Muscle of leg (tissue), 16 donors: ENCODE measurements at places on chromosomes 12 and 14. TPM values are rescaled to one million over a fixed set of nuclear protein-coding genes. Genes with fewer than 3 reads are reported as not detected.
A peak's percentile ranks its signal among the peaks of the same experiment; 100 is the strongest.

The NINJ2 gene
- polyA plus RNA-seq, result 6.2 TPM

The FGD4 gene
- polyA plus RNA-seq, result 14.3 TPM

The TMEM132C gene
- 2.0 TPM for polyA plus RNA-seq

The SPX gene
- 26.4 TPM for polyA plus RNA-seq

The SMCO2 gene
- polyA plus RNA-seq, result 0.16 TPM

The METAP2 gene
- polyA plus RNA-seq, result 138 TPM

The LETMD1 gene
- polyA plus RNA-seq, result 54.2 TPM

The CIROP gene
- polyA plus RNA-seq, result not detected

The MUCL1 gene
- polyA plus RNA-seq, result not detected

The LRRC10 gene
- polyA plus RNA-seq, result not detected

The PTPN6 gene
- 8.1 TPM for polyA plus RNA-seq

The PMCH gene
- 0.48 TPM for polyA plus RNA-seq

The CEBPE gene
- polyA plus RNA-seq, result 0.16 TPM

The KRT79 gene
- polyA plus RNA-seq, result not detected

The DPF3 gene
- 3.9 TPM for polyA plus RNA-seq

The POTEG gene
- polyA plus RNA-seq, result not detected

The TMEM229B gene
- polyA plus RNA-seq, result 0.62 TPM

GRCh38 chr14:96014176-96014575 is 25.0 kb upstream of the C14orf132 start:
- no peak for DNase-seq

DNA sequence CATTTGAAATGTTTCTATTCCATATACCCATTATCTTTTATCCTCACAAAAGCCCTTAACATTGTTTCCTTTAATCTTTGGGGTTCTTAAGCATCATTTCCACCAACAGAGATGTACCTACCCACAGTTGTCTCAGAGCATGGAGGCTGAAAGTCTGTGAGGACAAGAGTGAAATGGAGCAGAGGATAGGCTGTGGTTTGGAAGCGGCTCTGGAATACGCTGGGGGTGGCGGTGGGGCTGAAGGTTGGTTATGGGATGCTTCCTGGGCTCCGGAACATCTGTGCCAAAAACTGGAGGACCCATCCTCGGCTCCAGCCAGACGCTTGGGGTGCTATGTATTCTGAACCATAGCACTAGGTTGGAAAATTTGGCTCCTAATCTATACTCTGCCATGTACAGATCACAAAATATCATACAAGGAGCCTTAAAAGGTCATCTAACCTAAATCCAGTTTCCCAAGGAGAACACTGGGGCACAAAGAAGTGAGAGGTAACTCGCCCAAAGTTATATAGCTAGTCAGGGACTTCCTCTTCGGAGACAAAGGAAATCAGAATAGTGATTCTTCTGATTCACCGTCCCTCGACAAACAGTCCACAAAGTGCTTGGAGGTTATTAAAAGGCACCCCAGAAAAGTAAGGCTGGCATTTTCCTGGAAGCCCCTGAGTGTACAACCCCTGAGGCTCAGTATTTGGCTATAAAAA is 2.5 kb downstream of the PPP1R3E start:
- no peak for DNase-seq

GRCh38 chr12:34394211-34395055 is 372.1 kb downstream of the ALG10 start:
- DNase-seq, result no peak

- peak; percentile 31 for DNase-seq
Measured at GRCh38 chr12:65308601-65309071, 30.2 kb downstream of the MSRB3 start.

- peak; percentile 78 for DNase-seq
Measured at GRCh38 chr12:3275171-3276041, 198.2 kb downstream of the TSPAN9 start.

GRCh38 chr14:47744155-47744554 is 68.8 kb upstream of the MDGA2 start:
- DNase-seq, result no peak

DNA sequence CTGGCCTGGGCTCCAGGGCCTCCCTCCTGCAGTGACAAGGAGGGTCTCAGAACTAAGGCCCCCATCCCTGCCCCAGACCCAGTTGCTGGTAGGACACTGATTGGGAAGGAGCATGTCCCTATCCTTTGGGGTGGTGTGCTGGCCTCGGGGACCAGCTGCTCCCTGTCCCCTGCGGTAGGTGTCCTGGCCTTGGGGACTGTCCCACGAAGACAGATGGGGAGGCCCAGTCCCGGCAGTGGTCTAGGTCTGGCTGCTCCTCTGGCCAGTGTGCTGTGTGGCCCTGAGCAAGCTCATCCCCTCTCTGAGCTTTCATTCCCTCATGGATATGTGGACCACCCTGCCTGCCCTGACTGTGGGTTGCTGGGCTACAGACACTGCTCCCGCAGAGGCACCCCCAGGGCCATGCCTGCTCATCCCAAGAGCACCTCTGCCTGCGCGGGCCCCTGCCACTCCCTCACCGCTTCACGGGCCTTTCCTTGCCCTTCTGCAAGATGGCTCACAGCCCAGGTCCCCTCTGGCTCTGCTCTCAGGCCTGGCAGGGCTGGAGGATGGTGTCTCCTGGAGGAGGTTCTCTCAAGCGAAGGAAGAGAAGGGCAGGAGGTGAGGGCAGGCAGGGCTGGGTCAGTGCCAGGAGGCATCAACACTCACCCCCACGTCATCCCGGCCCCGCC is 12.5 kb downstream of the AHNAK2 start:
- peak; percentile 10 for DNase-seq

- DNase-seq, result no peak
Measured at GRCh38 chr12:32876004-32876403, 20.6 kb downstream of the PKP2 start.

DNA sequence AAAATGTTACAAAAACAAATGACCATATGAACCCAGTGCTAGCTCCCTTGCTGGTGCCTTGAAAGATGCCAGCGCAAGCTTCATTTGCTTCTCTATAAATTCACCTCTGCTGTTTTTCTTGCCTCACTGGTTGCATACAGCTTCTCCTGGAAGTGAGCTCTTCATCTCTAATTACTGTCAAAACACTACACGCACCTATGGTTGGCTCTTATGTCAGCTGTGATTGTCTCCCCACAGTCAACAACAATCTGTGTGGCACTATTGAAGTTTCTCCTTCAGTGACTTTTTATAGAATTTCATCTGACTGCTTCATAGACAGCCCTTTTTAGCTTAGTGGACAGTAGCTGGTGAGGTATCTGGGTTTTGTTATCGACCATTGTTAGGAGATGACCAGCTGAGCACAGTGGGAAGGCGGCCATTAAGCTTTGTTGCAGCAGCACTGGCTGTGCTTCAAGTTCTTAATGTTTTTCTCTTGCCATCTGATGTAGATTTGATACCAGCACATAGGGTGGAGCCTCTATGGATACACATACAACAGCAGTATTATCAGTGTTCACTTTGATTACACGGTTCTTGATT is 131.8 kb downstream of the KITLG start:
- DNase-seq, result no peak

DNA sequence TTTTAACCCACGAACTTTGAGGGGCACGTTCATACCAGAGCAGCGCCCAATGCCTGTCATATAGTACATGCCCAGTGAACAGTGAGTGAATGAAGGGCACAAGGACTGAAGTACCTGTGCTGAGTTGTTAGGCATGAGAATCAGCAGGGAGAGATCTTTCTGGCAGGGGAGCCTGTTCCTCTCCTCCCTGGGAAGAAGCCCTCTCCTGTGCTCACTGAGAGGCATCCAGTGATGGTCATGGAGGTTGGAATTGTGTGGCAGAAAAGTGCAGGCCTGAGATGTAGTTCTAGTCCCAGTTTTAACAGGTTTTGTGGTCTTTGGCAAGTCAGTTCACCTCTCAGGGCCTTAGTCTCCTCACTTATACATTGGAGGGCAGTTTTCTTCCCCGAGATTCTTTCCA is 20.6 kb downstream of the TEAD4 start:
- DNase-seq, result no peak

DNA sequence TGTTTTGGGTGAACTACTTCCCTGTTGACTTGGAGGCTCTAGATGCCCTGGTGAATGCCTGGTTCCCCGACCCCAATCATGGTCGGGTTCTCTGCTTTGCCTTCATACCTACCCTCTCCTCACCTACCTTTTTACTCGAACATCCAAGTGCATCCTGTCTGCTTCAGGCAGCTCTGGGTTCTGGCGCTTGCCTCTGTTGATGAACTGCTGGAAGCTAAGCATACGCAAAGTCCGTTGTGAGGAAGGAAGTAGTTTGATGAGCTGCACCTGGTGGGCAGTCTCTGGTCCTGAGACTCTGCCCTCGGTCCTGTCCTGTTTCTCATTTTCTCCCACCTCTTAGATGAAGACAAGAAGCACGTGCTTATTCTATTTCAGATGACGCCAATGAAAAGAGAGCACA is 13.6 kb downstream of the KCNH3 start:
- no peak for DNase-seq

GRCh38 chr12:59040656-59041055 is 120.4 kb upstream of the LRIG3 start:
- DNase-seq, result peak; percentile 65

DNA sequence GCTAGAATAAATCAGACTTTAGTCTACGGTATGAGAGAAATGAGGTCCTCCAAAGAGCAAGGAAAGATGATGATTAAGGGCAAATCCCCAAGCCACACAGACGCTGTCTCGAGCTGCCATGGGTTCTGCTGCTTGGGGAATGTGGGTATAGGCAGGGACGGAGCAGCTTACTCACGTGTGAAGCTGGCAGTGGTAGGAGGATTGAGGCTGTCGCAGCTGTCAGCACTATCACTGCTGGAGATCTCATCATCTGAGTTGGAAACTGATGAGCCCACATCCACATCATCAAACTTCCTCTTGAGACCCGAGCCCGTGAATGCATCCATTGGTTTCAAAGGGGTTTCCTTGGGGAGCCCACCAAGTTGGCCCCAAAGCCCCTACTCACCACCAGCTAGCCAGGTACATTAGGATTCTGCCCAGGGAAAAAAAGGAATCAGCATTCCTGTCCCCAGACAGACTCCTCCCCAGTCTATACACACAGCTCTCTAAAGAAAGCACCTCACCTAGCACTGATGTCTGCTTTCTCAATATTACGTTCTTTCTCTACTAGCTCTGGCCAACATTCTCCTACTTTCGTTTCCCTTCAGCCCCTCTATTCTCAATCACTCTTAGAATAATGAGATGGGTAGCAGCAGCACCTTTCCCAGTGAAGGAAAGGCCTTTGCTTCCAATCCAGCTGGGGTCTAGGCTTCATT is 7.0 kb downstream of the CSRNP2 start:
- no peak for DNase-seq

DNA sequence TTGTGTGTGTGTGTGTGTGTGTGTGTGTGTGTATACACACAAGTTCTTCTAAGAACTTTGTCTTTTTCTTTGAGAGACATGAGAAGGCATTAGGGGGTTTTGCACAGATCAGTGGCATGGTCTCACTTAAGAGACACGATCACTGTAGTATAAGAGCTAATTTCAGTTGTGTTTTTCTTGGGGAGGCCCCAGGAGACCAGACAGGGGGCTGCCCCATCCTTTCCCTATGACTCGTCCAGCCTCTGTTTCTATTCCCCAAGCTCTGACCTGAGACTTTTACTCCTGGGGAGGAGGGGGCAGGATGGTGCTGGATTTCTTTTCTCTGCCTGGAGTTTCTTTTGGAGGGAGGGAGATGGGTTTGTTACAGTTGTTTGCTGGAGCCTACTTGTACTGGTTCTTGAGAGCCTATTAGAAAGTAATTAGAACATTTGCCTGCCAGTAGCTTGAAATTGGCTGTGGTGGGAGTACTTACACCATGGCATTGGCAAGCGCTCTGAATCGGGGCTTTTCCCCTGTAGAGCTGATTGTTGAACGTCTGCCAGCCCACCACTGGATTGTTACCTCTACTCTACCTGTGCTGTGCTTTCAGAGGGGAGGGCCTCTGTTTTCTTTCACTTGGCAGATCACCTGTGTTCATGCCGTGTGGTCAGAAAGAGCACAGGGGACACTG is 109.5 kb downstream of the TSPAN9 start:
- DNase-seq, result no peak

- DNase-seq, result no peak
Measured at GRCh38 chr14:75540479-75540851, 18.2 kb downstream of the BATF start.

- no peak for DNase-seq
Measured at GRCh38 chr12:120358412-120359100, 10.4 kb downstream of the MSI1 start.

DNA sequence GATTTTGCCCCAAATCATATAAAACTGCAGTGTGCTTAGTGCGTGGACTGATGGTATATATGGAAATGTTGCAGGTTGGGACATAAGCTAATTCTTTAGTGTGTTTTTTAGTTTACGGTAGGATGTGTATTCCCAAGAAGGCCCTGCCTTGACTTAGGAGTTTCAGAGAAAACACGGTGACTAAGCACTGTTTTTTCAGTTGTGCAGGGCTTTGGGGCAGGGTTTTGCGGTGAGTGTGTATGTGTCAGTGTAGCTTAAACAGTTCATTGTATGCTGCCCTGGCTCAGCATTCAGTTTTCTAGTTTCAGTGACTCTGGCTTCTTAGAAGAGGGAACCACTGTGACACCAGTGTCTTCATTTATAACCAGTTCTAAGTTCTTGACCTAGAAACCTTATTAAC is 101.2 kb downstream of the AKAP6 start:
- DNase-seq, result no peak

- DNase-seq, result no peak
Measured at GRCh38 chr12:9077152-9078031, 38.3 kb downstream of the A2M start.

- DNase-seq, result peak; percentile 83
Measured at GRCh38 chr14:67674139-67674479, 323 bp downstream of the VTI1B start.

DNA sequence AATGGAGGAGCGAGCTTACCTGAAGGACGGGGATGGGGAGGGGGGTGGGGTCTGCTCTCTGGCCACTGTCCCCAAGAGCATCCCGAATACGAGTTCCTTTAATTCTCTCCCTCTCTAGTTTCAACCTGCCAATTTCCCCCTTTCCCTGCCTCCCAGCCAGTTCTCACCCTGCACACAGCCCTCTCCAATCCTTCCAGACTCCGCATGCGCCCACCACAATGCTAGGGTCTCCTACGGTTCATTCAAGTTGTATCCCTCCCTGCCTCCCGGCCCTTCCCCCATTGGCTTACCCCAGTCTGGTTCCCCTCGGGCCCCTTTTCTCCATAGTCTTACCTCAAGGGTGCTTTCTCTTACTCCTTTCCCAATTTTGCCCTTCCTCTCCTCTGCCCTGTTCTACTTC is 708 bp upstream of the IGFBP6 start:
- no peak for DNase-seq
